ENCODE measurements at places on chromosomes 6 and 20. TPM values are rescaled to one million over a fixed set of nuclear protein-coding genes. Genes with fewer than 3 reads are reported as not detected.

DNA sequence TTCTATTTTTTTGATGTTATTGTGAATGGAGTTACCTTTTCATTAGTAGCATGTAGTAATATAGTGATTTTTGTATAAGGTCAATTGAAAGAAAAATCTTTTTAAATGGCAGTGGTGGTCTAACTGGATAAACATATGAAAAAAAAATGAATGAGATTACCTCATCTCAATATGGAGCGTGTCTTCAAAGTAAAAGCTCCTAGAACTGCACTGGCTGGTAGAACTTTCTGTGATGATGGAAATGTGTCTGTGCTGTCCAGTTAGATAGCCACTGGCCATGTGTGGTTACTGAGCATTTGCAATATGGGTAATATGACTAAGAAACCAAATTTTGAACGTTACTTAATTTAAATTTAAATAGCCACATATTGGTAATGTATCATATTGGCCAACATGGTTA, 44.1 kb downstream of the MRAP2 start:
- no peak for DNase-seq
- peaks cover 5% of the 10 kb centered on the region for H3K4me1 ChIP-seq
- no peak overlapping the region for H3K4me3 ChIP-seq
- H3K27ac ChIP-seq, result no peak overlapping the region
- H3K36me3 ChIP-seq, result no peaks in the 10 kb centered on the region

- DNase-seq, result no peak
- H3K4me1 ChIP-seq, result peaks cover 2% of the 10 kb centered on the region
- no peaks in the 10 kb centered on the region for H3K36me3 ChIP-seq
- H3K27me3 ChIP-seq, result no peaks in the 10 kb centered on the region
- H3K4me3 ChIP-seq, result no peak overlapping the region
Measured at GRCh38 chr6:24763578-24763977, 11.2 kb upstream of the GMNN start.

GRCh38 chr6:149270616-149271015, 46.9 kb upstream of the TAB2 start:
- H3K27ac ChIP-seq, result no peak overlapping the region
- no peak overlapping the region for H3K4me3 ChIP-seq
- H3K4me1 ChIP-seq, result peaks cover 3% of the 10 kb centered on the region
- H3K27me3 ChIP-seq, result no peaks in the 10 kb centered on the region
- no peaks in the 10 kb centered on the region for H3K36me3 ChIP-seq

DNA sequence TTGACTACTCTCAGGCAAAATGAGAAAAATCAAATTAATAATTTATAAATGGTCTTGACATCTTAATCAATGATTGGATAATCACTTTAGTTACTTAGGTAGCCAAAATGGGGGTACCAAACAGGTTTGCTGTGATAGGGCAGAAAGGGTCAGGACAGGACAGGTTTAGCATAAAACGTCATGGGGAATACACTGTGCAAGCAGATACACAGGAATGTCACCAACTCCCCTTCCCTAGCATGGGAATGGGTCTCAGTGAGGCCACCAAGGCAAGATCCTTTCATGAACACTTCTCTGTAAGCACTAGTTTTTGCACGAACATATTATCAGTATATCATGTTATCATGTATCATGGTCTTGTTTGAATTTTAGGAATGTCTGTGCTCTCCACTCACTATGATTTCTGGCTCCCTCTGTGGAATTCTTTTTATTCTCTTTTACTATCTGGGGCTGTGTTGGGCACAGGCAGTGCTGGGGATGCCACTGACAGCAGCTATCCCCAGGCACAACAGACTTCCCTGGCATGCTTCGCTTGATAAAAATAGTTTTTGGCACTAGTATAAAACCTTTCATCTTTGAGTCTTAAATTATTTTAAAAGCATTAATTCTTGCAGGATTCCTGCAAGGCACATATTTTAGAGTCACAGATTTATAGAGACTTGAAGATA, 18.3 kb downstream of the PTCHD4 start:
- no peak for DNase-seq
- no peaks in the 10 kb centered on the region for H3K4me1 ChIP-seq
- H3K27me3 ChIP-seq, result no peaks in the 10 kb centered on the region

GRCh38 chr6:1327630-1328029, 15.7 kb downstream of the FOXQ1 start:
- peaks cover 15% of the 10 kb centered on the region for H3K27me3 ChIP-seq
- no peak overlapping the region for H3K4me3 ChIP-seq
- DNase-seq, result no peak

The SLC25A27 gene
- total RNA-seq, result 8.2 TPM

- H3K27ac ChIP-seq, result no peak overlapping the region
- DNase-seq, result no peak
Measured at GRCh38 chr6:98657764-98658163, 176.6 kb upstream of the POU3F2 start.

GRCh38 chr6:109523478-109523877, 40.5 kb upstream of the ZBTB24 start:
- no peaks in the 10 kb centered on the region for H3K4me1 ChIP-seq
- no peak for DNase-seq
- H3K27me3 ChIP-seq, result peaks cover 62% of the 10 kb centered on the region
- H3K36me3 ChIP-seq, result no peaks in the 10 kb centered on the region
- H3K27ac ChIP-seq, result no peak overlapping the region
- H3K4me3 ChIP-seq, result no peak overlapping the region

The EPPIN gene
- total RNA-seq, result not detected

DNA sequence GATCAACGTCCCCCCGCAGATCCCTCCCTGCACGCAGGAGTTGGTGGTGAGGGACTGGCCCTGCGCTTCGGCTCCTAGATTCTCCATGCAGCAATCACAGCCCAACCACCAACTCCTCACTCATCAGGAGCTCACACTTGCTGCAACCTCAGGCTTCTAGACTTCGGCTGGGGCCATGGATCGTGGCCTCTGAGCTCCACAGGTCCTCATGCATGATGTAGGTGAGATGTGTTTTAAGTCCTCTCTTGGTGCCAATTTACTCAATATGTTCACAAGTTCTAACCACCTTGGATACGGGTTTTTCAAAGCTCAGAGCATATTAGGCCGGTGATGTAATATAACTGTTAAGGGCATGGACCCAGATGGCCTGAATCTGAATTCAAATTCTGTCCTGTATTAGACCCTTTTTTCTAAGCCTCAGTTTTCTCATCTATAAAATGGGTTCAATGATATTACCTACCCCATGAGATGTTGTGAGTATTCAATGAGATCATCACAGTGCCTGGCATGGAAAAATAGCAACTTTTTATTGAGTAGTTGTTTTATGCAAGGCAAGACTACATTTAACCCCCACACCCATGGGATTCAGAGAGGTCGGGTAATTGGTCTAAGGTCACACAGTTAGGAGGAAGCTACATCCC, 31.0 kb downstream of the SUN5 start:
- H3K27me3 ChIP-seq, result peaks cover 4% of the 10 kb centered on the region
- no peaks in the 10 kb centered on the region for H3K4me1 ChIP-seq
- H3K36me3 ChIP-seq, result no peaks in the 10 kb centered on the region
- no peak for DNase-seq
- H3K4me3 ChIP-seq, result no peak overlapping the region

The RIPOR3 gene
- total RNA-seq, result 0.11 TPM

- no peak overlapping the region for H3K27ac ChIP-seq
- peaks cover 10% of the 10 kb centered on the region for H3K27me3 ChIP-seq
- DNase-seq, result no peak
- no peaks in the 10 kb centered on the region for H3K4me1 ChIP-seq
Measured at GRCh38 chr20:60152792-60153191, 194.6 kb downstream of the CDH26 start.

DNA sequence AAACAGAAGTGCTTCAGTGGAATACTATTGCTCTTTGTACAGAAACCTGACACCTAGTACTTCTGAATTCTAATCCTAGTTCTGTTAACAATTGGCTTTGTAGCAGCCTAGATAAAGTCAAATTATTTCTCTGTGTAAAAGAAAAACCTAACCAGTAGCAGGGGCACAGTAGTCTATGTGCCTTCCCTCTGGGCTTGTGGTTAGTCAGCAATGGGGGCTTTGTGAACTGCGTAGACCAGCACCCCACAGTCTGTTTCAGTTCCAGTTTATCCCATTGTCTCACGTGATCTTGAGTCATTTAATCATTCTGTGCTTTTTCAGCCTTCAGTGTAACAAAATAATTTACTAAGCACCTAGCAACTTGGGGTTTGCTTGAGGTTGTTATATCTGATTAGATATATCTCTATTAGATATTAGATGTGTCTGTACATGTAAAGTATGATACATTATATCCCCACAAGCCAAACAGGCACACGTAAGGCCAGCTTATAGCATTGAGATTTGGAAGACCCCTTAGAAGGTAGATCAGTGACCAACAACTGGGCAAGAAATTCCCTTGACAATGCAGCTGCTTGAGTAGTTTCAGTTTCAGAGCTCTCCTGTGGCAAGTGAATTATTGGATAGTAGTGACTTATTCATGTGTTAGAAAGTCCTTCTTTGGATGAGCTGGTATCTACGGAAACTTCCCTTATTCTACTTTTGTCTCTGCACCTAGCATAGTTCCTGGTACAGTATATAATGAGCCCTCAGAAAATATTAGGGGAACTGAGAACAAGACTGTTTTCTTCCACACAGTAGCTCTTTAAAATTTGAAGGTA, 27.9 kb upstream of the CCR6 start:
- H3K4me3 ChIP-seq, result no peak overlapping the region
- no peaks in the 10 kb centered on the region for H3K27me3 ChIP-seq
- no peaks in the 10 kb centered on the region for H3K36me3 ChIP-seq
- H3K27ac ChIP-seq, result no peak overlapping the region
- no peak for DNase-seq

DNA sequence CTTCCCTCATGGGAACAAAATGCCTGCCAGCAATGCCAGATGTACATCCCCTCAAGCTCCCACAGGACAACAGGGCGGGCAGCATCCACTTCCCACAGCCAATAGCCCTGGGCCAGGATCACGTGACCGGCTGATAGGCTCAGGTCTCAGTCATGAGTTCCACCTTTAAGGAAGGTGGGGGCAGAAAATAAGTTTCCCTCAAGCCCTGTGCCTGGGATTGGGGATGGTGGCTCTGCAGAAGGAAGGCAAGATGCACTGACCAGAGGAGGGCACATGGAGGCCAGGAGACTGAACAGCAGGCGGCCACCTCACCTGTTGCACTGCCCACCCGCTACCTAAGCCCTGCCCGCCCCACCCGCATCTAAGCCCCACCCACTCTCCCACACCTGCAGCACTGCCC, 149.1 kb downstream of the BMP7 start:
- no peak overlapping the region for H3K4me3 ChIP-seq
- H3K27ac ChIP-seq, result no peak overlapping the region
- DNase-seq, result no peak
- peaks cover 15% of the 10 kb centered on the region for H3K27me3 ChIP-seq
- H3K4me1 ChIP-seq, result peaks cover under 1% of the 10 kb centered on the region
- H3K36me3 ChIP-seq, result no peaks in the 10 kb centered on the region

DNA sequence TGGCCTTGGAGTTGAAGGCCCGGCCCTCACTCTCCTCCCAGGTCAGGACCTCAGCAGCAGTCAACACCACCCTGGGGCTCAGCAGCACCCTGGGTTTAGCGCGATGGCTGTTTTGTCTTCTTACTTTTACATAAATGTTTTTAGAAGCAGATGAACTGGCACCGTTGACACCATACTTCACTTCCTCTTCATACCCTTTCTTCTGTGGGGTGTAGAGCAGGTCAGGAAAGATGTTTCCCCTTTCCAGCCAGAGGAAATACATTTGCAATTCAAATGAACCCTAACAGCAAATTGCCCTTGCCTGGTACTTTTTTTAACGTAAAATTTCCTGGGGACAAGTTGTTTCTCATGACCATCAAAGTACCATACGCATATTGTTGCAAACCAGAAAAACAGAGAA, 54.7 kb upstream of the SNX9 start:
- no peaks in the 10 kb centered on the region for H3K27me3 ChIP-seq
- no peak overlapping the region for H3K4me3 ChIP-seq
- peak overlapping the region; percentile 63 for H3K27ac ChIP-seq

The FAM162B gene
- total RNA-seq, result not detected

The ALDH5A1 gene
- 6.6 TPM for total RNA-seq

- no peaks in the 10 kb centered on the region for H3K27me3 ChIP-seq
- H3K27ac ChIP-seq, result no peak overlapping the region
- H3K4me3 ChIP-seq, result no peak overlapping the region
- H3K36me3 ChIP-seq, result no peaks in the 10 kb centered on the region
- H3K4me1 ChIP-seq, result peaks cover 15% of the 10 kb centered on the region
Measured at GRCh38 chr6:105495515-105495914, 92.6 kb upstream of the PREP start.

DNA sequence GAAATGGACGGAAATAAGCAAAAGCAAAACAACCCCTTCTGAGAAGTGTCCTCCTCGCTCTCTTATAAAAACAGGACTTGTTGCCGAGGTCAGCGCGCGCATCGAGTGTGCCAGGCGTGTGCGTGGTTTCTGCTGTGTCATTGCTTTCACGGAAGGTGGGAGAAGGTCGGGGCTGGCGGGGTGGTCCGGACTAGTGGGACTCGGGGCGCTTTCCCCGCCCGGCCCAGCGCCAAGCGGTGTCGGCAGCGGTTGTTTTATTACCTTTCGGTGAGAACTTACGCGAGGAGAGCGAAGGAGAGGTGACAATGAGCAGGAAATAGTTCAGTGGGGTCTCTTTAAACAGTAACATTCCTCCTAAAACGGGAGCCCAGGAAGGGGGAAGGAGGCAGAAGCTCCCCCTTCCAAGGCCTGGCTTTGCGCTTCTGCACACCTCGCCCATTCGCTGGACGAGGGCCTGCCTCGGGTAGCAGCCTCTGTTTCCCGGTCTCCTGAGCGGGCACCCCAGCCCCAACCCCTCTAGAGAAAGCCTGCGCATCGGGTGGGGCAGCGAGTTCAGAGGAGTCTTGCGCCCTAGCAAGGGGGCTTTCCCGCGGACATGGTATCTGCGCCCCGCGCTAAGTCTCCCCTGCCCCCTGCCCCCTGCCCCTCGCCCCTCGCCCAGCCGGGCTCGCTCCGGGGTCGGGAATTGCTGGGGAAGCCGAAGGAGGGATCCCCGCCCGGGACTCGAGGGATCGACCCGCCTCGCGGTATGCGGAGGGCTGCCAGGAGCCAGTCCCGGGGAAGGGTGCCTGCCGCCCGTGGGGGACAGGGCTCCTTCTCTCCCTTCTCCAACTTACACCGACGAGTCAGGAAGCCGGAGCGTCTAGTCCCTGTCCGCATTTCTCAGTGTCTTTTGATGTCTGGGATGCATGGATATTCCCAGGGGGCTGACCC, 1.2 kb upstream of the TBXT start:
- H3K27me3 ChIP-seq, result peaks cover 55% of the 10 kb centered on the region
- no peak for DNase-seq
- H3K4me3 ChIP-seq, result peak overlapping the region; percentile 72
- H3K4me1 ChIP-seq, result peaks cover 12% of the 10 kb centered on the region

The GRIK2 gene
- 10.8 TPM for total RNA-seq

- DNase-seq, result no peak
- peaks cover 55% of the 10 kb centered on the region for H3K27me3 ChIP-seq
- H3K4me1 ChIP-seq, result peaks cover 14% of the 10 kb centered on the region
- H3K4me3 ChIP-seq, result peak overlapping the region; percentile 74
- H3K36me3 ChIP-seq, result no peaks in the 10 kb centered on the region
Measured at GRCh38 chr6:27091661-27092315, 155.7 kb upstream of the PRSS16 start.

The NKX2-4 gene
- total RNA-seq, result not detected
